ENCODE measurements at places on chromosomes 2 and 18.

DNA sequence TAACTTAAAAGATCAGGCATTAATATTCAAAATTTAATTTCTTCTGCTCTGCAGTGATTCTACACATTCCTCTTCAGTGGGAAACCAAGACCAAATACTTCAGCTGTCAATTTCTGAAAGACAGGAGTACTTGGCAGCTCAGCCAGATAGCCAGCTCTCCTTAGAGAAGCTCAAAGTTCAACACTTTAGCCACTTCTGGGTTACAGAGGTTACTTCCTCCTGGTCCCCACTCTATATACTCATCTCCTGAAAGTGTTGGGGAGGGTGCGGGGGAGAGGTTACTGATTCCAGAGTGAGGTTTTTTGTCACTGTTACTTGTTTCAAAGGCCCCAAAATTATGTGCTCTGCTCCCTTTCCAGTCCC, 4.1 kb downstream of the CYTIP start:
- DNase-seq, result no peak

- DNase-seq, result no peak
Measured at GRCh38 chr2:63891488-63892030, 49.9 kb downstream of the UGP2 start.

DNA sequence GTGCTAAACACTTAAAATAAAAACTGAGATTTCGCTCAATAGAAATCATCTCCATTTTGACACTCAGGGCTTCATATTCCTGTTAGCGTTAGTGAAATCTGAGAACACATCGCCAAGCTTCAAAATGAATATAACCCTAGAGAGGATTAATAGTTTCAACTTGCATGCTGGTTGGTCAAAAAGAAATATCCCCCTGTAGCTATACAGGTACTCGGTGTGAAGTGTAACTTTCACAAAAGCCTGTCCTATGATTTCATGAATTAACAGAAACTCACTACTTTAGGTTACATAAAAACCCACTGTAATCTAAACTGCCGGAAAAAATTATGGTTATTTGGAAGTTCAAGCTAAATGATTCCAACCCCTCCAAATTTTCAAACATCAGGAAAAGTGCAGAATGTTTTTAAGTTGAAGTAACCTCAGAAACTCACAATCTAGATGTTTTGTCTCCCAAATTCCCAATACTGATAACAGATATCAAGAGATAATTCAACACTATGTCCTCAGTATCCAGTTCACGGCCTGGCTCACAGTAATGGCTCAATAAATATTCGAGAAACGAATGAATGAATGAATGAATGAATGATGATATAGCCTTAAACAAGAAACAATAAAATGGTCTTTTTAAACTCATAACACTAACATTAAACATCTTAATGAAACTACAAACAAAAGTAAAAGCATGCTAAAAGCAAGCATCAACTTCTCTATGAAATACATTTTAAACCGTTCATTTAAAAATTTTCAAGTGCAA, 2.5 kb downstream of the TLK1 start:
- no peak for DNase-seq

- no peak for DNase-seq
Measured at GRCh38 chr2:46964835-46965560, 49.4 kb upstream of the MCFD2 start.

DNA sequence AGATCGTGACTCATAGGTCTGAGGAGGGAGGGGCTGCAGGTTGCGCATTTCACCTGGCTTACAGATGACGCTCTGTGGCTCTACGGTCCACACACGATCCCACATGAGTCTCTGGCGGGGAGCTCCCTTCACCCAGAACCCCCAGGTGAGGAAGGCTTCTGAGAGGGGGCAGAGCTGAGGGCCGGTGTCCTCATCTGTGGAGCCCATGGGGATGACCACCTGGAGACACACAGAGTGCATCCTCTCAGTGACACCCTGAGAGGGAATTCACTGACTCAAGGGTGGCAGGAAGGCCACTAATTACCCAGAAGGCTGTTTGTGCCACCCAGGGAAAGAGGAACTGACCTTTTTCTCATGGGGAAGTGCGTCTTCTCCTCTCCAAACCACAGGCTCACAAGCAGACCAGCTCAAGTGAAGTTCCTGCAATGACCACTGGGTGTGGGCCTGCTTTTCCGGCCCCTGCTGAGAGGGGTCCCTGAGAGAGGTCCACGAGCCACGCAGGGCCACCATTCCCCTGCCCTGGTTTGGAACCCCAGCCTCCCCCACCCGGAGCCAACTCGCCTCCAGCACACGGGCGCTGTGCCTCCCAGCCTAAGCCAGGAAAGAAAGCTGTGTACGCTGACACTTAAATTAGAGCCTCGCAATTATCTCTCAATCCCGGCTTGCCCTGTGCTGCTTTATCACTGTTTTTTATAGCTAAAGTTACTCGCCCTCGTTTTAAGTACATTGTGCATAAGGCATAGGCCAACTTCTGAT, 114.1 kb downstream of the BCL11A start:
- no peak for DNase-seq

DNA sequence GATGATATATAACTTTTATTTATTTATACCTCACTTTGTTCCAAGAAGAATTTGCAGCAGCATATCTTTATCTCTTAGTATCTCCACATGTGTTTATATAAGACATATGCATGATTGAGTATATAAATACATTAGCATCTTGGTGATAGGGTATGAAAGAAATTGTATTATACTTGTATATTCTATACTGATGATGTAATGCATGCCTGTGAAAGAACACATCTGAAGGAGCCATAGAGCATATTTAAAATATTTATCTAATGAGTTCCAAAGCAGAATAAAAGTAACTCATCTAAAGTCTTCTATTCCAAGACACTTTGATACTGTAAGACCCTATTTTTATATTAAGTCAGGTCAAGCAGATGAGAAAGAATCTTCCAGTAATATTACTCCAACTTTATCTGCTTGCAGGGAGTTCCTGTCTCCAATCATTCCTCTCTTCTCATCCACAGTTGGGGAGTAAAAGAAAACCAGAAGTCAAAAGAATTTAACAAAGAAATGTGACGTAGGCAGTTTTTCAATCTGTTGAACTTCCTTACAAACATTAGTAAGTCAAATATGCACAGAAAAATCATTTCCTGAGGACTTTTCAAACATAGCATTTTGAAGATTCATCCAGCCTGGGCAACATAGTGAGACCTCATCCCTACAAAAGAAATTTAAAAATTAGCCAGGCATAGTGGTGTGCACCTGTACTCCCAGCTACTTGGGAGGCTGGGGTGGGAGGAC, 76.7 kb downstream of the DTNB start:
- no peak for DNase-seq
